ENCODE measurements at places on chromosomes 4 and X.
A peak's percentile ranks its signal among the peaks of the same experiment; 100 is the strongest.

DNA sequence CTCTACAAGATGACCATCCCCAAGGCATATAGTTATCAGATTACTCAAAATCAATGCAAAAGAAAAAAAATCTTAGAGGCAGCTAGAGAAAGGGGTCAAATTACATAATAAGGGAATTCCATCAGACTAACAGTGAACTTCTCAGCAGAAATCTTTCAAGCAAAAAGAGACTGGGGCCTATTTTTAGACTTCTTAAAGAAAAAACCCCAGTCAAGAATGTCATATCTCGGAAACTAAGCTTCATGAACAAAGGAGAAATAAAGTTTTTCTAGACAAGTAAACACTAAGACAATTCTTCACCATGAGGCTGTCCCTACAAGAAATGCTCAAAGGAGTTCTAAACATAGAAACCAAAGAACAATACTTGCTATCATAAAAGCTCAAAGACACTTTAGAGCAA lies 51.7 kb downstream of the RAB28 start:
- no peak for DNase-seq

DNA sequence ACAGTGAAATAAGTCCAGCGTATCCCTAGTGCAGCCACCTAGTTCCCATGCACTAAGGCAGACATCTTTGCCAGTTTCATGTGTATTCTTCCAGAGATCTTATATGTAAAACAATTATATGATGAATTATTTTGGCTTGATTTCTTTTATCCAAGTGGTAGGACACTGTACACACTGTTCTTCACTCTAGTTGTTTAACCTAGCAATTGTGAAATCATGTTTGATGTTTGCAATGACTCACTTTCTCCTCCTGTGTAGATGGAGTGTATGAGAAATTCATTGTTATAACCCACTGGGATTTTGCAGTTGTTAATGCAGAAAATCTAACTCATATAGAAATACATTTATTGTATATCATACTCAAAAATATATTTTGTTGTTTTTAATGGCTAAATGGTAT lies 17.5 kb upstream of the TBC1D1 start:
- DNase-seq: peak; percentile 82

GRCh38 chr4:10013722-10014121 lies 7.6 kb downstream of the SLC2A9 start:
- DNase-seq: peak; percentile 73

DNA sequence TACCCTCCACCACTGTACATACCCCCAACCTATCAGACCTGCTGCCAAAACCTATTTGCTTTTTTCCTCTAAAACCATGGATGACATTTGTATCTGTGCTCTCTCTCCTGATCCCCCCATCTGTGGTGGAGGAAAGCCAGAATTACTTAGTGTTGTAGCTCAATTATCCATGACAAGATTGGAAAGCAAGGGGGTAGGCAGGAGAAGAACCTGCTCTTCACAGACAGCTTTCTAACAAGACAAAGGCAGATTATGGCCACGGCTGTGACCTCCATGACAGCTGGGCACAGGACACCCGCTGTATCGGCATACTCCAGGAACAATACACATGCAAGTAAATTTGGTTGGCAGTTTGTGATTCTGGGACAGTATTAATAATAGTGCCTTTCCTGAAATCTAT lies 186.7 kb downstream of the ENOX2 start:
- DNase-seq: no peak

DNA sequence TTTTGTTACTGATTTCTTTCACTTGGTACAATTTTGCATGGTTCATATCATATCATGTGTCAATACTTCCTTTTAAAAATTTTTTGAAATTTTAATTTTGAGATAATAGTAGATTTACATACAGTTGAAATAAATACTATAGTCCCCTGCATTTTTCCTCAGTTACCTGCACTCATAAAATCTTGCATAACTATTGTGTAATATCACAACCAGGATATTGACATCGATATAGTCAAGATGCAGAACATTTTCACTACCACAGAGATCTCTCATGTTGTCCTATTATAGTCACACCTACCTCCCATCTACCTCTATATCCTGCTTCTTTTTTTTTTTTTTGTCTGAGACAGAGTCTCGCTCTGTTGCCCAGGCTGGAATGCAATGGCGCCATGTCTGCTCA lies 36.7 kb upstream of the MSN start:
- no peak for DNase-seq

GRCh38 chrX:110734271-110734670 lies 61.3 kb downstream of the CHRDL1 start:
- no peak for DNase-seq

GRCh38 chrX:108558217-108558616 lies 118.6 kb downstream of the COL4A5 start:
- DNase-seq: no peak

GRCh38 chr4:1377606-1378261 lies 28.5 kb downstream of the NKX1-1 start:
- DNase-seq: no peak

- DNase-seq: no peak
Measured at GRCh38 chr4:74999714-75000309, 66.9 kb downstream of the PARM1 start.

- peak; percentile 51 for DNase-seq
Measured at GRCh38 chrX:154019633-154020528, at the start of gene IRAK1. Gene IRAK1 (minus strand): TSS chrX:154019902. CDS start chrX:154019812, 90 bp downstream.

- no peak for DNase-seq
Measured at GRCh38 chr4:91887926-91888325, 415.8 kb upstream of the GRID2 start.

DNA sequence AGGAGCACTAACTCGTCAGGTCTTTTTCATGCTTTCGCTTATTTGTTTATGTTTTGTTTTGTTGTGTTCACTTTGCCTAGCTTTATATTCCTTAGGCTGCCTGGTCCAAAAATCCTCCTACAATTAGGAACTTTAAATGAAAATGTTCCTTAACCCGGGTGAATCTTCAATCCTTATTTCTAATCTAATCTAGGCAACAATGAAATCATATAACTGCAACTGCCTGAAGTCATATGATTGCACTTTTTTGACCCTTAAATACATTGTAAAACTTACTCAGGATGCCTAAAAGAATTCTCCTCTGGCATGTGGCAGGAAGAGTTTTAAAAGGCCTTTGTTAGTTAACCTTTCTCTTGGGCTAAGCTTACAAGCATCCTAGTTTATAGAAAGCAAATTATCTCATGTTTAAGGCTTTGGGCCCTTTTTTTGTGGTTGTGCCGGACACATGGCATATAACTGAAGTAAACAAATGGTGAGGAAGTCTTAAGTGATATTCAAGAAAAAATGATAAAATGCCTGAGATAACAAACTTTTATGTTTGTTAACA lies 279.4 kb downstream of the FAT4 start:
- no peak for DNase-seq

All from cardiac muscle cell (in vitro differentiated cells and primary cell).